ENCODE measurements at places on chromosomes 3 and 15.

DNA sequence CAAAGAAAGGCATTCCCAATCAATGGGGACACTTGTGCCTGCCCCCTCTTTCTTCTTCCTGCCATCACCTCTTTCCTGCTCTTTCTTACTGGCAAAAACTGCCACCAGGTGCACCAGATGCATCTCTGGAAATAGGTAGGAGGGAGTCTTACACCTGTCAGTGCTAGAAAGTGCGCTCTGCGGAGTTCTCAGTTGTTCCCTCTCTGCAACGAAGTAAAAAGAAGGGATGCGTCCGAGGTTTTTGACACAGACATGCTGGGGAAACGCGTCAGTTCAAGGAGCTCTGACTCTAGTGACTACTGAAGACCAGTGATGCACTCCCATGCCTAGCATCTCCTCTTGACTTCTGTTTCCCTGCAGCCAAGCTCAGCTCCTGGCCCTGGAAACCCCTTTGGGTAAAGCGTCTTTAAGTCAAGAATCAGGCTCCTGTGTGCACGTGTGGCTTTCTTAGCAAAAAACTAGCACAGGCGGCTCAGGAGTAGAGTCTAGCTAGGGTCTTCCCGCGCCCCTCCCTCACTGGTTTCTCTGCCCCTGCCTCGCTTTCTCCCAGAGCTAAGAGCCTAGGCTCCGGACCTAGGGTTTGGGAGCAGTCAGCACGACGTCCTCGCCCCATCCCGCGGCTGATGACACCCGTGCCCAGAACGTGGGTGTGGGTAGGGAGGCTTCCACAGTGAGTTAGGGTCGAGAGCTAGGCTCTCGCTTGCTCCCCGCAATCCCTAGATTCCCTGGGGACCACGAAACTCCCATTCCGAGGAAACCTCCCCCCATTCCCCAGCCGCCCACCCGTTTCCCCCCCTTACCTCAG, 564 bp upstream of the GRM7 start:
- no peak for DNase-seq

DNA sequence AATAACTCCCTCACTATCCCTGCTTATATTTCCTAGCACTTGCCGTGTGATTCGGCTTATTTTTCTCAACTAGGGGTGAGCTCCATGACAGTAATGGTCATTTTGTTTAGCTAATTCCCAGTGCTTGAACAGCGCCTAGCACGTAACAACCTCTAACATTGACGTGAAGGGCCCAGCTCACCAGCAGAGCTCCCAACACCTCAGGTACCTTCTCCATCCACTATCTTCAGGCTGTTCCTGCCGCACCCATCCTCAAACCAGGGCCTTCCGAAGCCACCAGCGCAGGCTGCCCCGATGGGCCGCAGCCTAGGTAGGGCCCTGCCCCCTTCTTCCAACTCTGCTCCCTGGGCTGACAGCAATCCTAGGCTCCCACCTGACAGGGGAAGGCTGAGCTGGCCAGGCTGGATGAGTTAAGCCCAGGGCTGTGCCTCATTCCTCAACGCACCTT, 751 bp upstream of the RPS17 start:
- no peak for DNase-seq

- no peak for DNase-seq
Measured at GRCh38 chr3:39513791-39514369, 46.4 kb downstream of the MOBP start.

DNA sequence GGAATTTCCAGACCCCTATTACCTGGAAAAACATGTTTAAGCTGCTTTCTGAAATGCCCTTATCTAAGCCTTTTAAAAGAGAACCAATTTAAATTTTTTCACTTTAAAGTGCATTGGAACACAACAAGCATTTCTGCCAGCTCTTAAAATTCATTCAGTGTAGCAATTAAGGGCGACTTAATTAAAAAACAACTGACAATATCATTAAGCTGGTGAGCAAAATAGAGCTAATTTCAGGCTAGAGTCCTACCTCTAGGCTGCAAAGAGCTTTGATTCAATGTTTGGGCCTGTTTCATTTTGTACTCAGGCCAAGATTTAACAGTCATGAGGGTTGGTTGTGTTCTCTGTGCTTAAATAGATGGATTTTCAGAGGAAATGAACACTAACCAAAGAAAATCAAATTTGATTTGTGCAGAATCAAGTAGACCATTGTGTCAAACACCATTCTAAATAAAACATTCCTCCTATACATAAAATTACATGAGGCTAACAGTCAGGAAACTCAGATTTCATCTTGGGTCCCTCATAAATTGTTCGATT, 114.6 kb downstream of the TMEM108 start:
- no peak for DNase-seq

DNA sequence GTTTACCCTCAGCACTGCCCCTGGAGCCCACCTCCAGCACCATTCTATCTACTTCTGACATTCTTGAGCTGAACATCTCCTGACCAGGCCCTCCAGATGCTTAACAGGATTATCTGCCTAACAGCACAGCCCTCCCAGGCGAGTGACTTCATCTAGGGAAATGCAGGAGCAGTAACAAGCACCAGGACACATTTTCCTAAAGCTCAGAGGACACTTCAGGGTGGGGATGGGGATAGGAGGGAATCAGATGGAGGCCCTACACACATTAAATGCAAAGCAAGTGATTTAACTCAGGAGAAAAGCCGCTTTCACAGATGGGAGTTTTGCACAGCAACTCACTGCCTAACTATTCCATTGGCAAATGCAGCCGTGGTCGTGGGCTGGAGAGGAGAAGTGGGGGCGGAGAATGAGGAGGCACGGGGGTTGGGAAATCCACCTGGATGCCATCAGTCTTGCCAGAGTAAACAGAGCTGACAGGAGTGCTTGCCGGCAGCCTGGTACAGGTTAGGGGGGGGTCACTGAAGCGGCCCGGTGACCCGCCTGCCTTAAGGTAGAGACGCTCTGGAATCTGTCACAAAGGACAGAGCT, 21.3 kb upstream of the BNC1 start:
- no peak for DNase-seq

DNA sequence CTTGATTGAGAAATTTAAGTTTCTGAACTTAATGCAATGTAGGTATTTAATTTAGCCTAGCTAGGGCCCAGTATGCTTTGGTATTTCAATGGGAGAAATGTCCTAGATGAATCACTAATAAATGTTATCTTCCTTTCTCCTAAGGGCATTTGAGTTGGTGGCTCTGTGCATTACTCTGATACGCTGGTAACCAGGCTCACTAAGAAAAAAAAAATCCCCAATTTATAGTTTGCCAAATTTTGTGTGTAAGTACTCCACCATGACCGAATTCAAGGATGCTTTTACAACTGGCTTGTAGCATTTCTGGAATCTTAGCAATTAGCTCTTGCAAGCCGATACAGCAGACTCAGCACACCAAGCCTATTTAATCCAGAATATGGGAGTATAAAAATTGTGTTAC, 94.6 kb upstream of the LPP start:
- DNase-seq, result no peak

- no peak for DNase-seq
Measured at GRCh38 chr3:152547153-152547552, 278.4 kb downstream of the MBNL1 start.

DNA sequence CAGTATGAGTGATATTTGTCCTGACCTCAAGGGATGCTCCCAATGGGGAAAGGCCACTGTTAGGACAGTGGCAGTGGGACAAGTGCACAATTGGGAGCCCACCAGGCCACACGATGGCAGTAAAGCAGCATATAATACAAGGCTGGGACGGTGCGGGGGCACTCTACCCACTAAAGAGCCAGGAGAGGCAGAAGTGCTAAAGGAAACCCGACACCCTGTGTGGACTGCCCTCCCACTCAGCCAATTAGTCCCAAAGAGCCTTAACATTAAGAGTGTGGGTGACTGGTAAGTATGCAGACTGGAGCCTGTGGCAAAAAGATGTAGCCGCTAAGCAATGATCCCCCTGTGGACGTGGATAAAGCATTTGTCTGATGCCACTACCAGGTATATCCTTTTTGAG, 8.2 kb upstream of the ZNF589 start:
- peak; percentile 80 for DNase-seq

- no peak for DNase-seq
Measured at GRCh38 chr3:29429055-29429679, 148.3 kb downstream of the RBMS3 start.

DNA sequence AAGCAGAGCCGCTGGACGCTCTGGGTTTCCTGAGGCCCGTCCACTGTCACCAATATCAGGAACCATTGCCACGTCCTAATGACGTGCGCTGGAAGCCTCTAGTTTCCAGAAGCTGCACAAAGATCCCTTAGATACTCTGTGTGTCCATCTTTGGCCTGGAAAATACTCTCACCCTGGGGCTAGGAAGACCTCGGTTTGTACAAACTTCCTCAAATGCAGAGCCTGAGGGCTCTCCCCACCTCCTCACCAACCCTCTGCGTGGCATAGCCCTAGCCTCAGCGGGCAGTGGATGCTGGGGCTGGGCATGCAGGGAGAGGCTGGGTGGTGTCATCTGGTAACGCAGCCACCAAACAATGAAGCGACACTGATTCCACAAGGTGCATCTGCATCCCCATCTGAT, 3.3 kb downstream of the RHO start:
- peak; percentile 59 for DNase-seq

- no peak for DNase-seq
Measured at GRCh38 chr3:51722362-51722761, 15.5 kb downstream of the GRM2 start.

- DNase-seq, result peak; percentile 14
Measured at GRCh38 chr3:31710123-31710803, 177.5 kb downstream of the STT3B start.

DNA sequence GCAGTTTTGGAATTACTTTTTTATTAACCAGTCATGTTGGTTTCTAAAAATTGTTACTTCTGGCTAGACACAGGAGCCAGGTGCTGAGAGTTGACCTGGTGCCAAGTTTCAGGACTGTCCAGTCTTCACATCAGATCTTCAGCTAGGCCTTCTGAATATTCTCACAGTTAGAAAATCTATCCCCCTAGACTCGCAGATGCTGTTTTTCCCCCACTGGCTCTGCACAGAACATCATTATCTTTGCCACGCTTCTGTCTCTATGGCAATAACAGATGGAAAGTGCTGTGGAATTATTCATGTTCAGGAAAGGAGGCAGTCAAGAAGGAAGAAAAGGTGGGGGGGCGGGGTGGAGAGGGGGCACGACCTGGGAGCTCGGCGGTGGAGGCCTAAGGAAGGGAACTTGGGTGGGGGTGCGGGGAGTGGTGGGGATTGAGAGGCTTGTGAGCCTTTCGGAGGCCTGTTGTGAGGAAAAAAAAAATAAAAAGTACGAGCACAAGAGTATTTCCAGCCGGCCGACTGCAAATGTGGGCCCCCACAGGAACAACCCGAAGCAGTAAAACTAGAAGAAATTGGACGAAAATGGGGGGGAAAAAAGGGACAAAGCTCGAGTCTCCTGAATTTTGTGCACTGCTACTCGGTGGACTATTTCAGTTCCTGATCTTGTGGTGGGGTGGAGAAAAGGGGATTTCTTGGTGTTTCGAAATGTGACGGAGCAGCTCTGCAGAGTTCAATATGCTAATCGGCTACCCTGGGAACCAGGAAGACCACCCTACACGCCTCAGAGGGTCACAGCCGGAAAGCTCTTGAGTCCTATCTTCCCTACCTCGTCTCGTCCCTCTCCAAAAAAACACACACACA, 1.5 kb upstream of the SKIL start:
- peak; percentile 90 for DNase-seq

DNA sequence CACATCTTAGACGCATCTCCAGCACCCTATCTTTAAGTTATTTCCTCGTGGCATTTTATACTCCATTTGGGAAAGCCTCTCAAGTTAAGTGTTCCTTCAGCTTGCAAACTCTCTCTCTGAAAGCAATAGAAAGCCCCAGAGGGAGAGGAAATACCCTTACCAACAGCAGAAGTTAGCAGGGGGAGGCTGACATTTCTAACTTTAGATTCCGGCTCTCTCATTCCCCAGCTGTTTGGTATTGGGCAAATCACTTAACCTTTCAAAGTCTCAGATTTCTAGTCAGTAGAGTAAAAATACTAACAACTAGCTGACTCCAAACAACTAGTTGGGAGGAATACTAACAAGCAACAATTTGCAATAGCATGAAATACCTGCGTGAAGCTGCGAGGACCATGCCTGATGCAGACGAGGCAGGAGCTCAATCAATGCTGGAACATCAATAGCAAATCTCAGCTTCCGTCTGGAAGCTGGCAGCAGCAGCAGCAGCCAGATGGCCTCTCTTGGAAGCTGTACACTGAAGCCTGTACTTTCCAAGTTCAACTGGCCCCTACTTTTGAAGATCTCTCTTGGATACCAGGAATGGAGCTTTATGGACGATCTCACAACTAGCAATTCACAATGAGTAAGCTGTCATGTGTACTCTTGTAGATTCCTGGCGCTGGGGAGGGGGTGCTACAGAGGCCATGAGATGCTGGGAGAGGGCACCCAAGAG, 47.8 kb downstream of the THBS1 start:
- no peak for DNase-seq

DNA sequence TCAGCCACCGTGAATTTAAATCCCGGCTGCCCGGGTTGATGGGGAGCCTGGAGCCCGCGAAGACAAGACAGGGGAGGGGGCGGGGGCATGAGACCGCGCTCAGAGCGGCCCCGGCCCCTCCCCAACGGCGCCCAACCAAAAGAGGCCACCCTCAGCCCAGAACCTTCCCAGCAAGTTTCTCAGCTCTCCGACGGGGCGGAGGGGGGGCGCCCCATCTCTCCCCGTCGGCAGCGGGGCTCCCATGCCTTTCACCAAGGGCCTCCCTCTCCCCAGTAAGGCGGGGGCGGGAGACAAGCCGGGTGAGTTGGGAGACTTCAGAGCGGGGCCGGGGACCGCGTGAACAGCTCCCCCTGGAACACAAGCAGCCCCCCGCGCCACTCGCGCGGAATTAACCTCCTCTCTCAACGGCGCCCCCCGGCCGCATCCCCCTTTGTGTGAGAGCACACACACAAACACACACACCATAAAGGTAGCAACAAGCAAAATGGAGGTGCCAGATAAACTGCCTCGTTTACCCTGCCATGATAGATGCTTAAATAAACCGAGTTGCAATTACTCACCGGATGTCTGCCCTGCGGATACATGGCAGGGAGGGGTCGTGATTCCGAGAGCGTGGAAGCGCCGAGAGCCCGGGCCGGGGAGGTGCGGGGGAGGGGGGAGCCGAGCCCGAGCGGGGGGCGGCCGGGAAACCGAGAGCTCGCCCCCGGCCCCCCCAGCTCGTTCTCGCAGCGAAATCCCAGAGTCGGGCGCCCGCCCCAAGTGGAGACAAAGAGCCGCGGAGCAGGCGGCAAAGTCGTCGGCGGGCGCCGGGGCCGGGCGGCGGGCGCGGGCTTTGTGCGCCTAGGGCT, 1.3 kb downstream of the TLE3 start:
- DNase-seq, result no peak

- no peak for DNase-seq
Measured at GRCh38 chr3:77348244-77348855, 308.5 kb downstream of the ROBO2 start.

- DNase-seq, result peak; percentile 83
Measured at GRCh38 chr3:49500732-49501609, 30.9 kb downstream of the DAG1 start.

GRCh38 chr3:141152801-141153678, 78.6 kb upstream of the PXYLP1 start:
- no peak for DNase-seq

GRCh38 chr3:126464494-126464893, 11.2 kb downstream of the ZXDC start:
- peak; percentile 28 for DNase-seq

GRCh38 chr15:85778107-85778776, 16.5 kb downstream of the KLHL25 start:
- no peak for DNase-seq

Measured in inflammatory macrophage treated with lipopolysaccharide for 1 hour (primary cell).